Renal cortex interstitium (tissue), 15 donors: ENCODE measurements at places on chromosomes 11 and 22. TPM values are rescaled to one million over a fixed set of nuclear protein-coding genes. Genes with fewer than 3 reads are reported as not detected.

GRCh38 chr11:103729617-103730016, 306.8 kb upstream of the DDI1 start:
- DNase-seq: no peak

- DNase-seq: no peak
These were observed 189.6 kb upstream of the SYN3 start for GRCh38 chr22:33247758-33248157.

- no peak for DNase-seq
These were observed 136.8 kb downstream of the CD44 start for GRCh38 chr11:35275786-35276170.

- DNase-seq: no peak
These were observed 57.0 kb upstream of the BIRC3 start for GRCh38 chr11:102260241-102260640.

- no peak for DNase-seq
These were observed 1083.9 kb downstream of the BRD1 start for GRCh38 chr22:48743601-48744282.

- no peak for DNase-seq
These were observed 508 bp upstream of the FLI1 start for GRCh38 chr11:128693416-128693712.

- DNase-seq: no peak
These were observed 178.6 kb downstream of the DSCAML1 start for GRCh38 chr11:117618302-117618981.

DNA sequence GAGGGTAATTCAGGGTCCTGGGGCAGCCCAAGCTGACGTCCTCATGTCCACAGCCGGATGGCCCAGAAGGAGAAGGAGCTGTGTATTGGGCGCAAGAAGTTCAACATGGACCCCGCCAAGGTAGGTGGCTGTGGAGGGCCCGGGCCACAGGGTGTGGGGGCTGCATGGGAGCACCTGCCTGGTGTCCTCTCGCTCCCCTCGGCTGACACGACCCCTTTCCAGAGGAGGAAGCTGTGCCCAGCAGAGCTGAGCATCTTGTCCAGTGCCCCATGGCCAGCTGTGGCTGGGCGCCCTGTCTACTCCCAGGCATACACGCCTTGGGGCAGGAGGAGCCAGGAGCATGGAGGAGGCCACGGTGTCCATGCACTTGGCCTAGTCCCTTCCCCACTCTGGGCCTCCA, 13.6 kb downstream of the CYTH4 start:
- DNase-seq: no peak

The FGF19 gene
- polyA plus RNA-seq: 0.50 TPM

The VSTM5 gene
- polyA plus RNA-seq: 1.7 TPM

DNA sequence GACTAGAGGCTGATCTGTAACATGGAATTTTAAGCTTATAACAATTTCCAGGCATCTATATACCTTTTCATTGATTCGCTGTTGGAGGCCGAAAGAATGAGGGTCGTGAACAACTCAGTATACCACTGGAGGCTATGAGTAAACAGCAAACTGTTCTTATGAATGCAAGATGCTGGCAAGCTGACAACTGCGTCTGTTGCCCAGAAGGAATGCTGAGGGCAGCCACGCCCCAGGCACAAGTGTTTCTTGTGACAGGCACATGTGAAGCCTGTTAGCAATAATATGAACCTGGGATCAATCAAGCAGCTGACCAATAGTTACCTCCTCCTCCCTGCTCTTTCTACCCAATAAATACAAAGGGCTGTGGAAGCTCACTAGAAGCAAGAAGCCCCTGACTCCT, 15.3 kb downstream of the RTCB start:
- DNase-seq: no peak

The REXO2 gene
- polyA plus RNA-seq: 119 TPM

The DKK3 gene
- 72.3 TPM for polyA plus RNA-seq

The GUCY1A2 gene
- 3.3 TPM for polyA plus RNA-seq

The MRPL17 gene
- polyA plus RNA-seq: 71.5 TPM

The DCDC1 gene
- polyA plus RNA-seq: 5.7 TPM

DNA sequence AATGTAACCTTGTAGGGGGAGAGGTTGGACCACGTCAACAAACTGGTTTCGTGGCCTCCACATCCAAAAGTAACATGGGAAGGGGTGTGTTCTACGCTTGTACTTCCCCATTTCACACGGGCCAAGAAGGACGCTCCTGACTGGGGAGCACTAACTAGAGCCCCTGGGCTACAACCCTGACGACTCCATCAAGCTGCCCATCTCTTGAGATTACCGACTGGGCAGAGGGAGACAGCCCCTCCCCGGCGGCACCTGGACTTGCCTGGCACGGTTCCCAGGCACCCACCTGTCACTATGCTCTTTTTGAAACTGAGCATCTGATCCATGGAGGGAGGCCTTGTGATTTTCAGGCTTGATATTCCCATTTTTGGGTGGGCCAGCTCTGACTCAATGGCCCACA, 68.5 kb downstream of the SHANK2 start:
- no peak for DNase-seq

The POU2AF1 gene
- 0.53 TPM for polyA plus RNA-seq

The GDPD5 gene
- polyA plus RNA-seq: 12.1 TPM

- no peak for DNase-seq
These were observed 25.9 kb downstream of the IGSF9B start for GRCh38 chr11:133930767-133931448.

DNA sequence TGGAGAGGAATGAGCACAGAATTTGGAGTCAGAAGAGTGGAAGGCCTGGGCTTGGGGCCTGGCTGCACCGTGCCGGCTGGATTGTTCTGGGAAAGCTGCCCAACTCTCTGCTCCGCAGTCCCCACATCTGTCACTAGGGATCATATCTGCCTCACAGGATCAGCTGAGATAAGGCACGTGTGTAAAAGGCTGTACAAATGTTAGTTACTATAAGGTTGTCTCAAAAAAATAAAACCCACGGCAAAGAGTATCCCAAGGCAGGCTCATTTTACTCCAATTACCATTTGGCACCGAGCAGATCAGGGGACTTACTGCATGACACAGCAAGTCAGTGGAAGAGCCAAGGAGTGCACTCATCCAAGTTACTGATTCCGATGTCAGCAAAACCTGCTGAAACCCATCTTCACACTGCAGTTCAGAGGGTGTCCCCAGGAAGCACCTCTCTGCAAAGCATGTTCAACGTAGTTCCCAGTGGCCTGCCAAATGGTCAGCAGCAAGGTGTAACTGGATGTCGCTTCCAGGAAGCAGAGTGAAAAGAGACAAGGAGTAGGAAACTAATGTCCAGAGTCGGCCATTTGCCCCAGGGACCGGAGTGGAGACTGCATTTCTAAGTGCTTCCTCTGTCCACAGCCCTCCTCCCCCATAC, 18.1 kb upstream of the MRTFA start:
- DNase-seq: peak; percentile 34

The MRPL21 gene
- 78.5 TPM for polyA plus RNA-seq

DNA sequence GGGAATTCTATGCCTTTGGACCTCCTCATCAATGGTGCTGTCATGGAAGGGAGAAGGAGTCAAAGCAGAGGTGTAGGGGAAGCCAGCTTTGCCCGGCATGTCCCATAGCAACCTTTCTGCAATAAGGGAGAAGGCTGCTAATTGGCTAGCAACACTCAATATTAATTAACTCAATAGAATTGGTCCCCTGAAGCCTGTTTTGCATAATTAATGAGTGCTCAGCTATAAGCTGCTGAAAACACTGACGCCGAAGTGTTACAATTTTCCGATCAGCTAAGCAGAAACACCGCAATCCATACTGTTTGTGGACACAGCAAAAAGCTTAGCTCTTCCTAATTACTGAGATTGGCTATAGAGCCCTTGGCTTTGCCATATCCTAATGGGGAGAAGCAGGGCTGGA, 245.0 kb downstream of the CSNK2A3 start:
- DNase-seq: no peak

The OR4D5 gene
- polyA plus RNA-seq: not detected

- no peak for DNase-seq
These were observed 4.4 kb downstream of the NCAM1 start for GRCh38 chr11:112965656-112966055.
